NCI-H510A (cell line): ENCODE measurements at places on chromosomes 11 and 22.

DNA sequence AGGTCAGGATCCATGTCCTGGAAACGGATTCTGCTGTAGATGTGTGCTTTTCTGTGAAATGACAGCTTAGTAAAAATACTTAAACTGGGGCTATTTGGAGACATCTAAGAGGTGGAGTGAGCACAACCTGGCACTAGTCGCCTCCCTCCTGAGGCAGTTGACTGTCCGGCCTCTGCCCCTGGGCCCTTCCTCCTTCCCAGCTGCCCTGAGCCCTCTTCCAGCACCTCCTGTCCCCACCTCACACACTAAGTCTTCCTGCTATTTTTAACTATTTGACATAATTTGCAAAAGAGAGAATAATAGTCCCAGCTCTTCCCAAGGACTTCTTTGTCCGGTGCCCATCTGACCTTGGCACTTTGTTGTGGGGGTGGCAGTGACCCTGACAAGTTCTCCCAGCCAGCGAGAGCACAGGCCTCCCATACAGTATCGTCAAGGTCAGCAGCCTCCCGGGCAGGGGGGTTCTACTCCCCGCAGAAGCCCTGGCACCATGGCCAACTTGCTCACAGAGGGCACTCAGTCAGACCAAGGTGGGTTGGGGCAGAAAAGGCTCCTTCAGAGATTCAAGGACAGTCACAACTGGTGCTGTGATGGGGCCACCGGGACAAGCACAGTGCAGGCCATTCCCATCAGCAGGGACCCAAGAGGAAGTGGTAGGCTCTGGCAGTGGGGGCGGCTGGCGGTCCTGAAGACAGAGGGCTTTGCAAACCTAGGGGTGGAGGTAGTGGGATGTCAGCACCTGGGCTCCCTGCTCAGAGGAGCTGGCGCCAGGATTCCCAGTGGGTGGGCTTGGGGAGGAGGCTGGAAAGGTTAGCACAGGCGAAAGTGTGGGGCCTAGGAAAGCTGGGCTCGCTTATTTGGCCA, 5.5 kb upstream of the NEAT1 start:
- DNase-seq = no peak

DNA sequence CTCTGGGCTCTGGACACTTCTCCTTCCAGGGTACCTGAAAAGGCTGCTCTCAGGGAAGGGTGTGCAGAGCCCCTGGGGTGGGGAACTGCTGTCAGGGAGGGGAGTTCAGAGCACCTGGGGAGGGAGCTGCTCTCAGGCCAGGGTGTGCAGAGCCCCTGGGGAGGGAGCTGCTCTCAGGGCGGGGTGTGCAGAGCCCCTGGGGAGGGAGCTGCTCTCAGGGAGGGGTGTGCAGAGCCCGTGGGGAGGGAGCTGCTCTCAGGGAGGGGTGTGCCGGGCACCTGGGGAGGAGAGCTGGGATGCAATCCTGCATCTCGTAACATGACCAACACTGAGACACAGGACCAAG, 764.2 kb downstream of the BRD1 start:
- no peak for DNase-seq

DNA sequence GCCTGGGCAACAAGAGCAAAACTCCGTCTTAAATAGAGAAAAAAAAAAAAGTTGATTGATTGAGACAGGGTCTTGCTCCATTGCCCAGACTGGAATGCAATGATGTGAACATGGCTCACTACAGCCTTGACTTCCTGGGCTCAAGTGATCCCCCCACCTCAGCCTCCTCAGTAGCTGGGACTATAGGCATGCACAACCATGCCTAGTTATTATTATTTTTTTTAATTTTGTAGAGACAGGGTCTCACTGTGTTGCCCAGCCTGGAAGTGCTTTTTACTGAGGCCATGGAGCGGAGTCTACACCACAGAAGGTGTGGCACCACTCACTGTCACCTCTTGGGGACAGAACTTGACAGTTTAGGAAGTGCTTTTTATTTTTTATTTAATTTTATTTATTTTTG, 17.8 kb downstream of the TRIOBP start:
- DNase-seq = no peak

DNA sequence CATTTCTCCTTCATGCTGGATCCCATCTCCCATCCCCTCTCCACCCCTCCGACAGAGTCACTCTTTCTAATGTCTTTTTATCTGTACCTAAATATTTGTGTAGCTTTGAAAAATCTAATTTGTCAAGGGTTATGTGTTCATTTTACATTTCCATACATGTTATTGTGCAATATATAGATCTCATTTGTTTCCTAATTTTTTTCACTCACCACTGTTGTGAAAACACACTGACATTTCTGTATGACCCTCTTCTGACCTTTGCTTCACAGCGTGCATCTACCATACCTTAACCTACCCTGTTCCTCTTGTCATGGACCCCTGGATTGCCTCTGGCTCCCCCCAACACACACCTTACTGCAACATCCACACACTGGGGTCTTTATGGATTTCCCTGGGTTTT, 942.9 kb downstream of the TBC1D22A start:
- DNase-seq = no peak

- peak; percentile 91 for DNase-seq
Measured at GRCh38 chr11:65546217-65546958, 11.8 kb downstream of the LTBP3 start.

DNA sequence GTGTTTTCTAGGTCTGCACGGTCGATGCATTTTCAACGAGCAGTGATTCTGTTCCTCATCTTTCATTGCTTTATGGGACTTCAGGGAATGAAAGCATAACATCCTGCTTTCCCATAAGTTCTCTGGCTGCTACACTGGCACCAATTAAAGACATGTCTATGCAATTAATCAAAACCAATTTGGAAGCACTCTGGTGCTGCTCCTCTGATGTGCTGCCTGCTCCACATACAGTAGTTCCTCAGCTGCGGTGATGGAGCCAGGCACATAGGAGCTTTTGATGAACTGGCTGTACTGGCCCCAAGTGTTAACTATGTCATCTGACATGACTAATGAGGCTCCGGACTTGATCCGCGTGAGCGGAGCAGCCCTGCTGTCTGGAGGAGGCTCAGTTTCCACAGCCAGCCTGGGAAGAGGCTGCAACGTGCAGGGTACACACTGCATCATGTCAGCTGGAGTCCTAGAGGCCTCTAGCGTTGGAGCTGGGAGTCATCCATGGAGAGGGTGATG, 29.8 kb downstream of the GVQW3 start:
- DNase-seq = no peak
